Muscle of arm (tissue), 14 donors: ENCODE measurements at places on chromosomes 6 and 20. TPM values are rescaled to one million over a fixed set of nuclear protein-coding genes. Genes with fewer than 3 reads are reported as not detected.

Gene LHFPL5
- not detected for polyA plus RNA-seq

Gene LCA5
- 4.5 TPM for polyA plus RNA-seq

Gene LRRC73
- polyA plus RNA-seq = 0.13 TPM

Gene GFRA4
- polyA plus RNA-seq = not detected

Gene FHL5
- polyA plus RNA-seq = 1.7 TPM

Gene RAB32
- 10.3 TPM for polyA plus RNA-seq

Gene LINC00237
- not detected for polyA plus RNA-seq

Gene SYNDIG1
- 4.2 TPM for polyA plus RNA-seq

Gene MTG2
- polyA plus RNA-seq = 28.2 TPM
